Thoracic aorta (tissue), 2 donors: ENCODE measurements at places on chromosomes 11 and 22. TPM values are rescaled to one million over a fixed set of nuclear protein-coding genes. Genes with fewer than 3 reads are reported as not detected.

GRCh38 chr22:18056807-18057474 is 20.8 kb upstream of the PEX26 start:
- DNase-seq: no peak
- no peaks in the 10 kb centered on the region for H3K36me3 ChIP-seq
- H3K27ac ChIP-seq: peak overlapping the region; percentile 86
- H3K27me3 ChIP-seq: no peaks in the 10 kb centered on the region
- peaks cover 45% of the 10 kb centered on the region for H3K4me1 ChIP-seq
- no peak overlapping the region for H3K4me3 ChIP-seq

- no peak for DNase-seq
- no peak overlapping the region for H3K4me3 ChIP-seq
- H3K27ac ChIP-seq: no peak overlapping the region
- H3K4me1 ChIP-seq: no peaks in the 10 kb centered on the region
- H3K36me3 ChIP-seq: no peaks in the 10 kb centered on the region
Measured at GRCh38 chr11:77093987-77094840, 8.4 kb upstream of the OMP start.

DNA sequence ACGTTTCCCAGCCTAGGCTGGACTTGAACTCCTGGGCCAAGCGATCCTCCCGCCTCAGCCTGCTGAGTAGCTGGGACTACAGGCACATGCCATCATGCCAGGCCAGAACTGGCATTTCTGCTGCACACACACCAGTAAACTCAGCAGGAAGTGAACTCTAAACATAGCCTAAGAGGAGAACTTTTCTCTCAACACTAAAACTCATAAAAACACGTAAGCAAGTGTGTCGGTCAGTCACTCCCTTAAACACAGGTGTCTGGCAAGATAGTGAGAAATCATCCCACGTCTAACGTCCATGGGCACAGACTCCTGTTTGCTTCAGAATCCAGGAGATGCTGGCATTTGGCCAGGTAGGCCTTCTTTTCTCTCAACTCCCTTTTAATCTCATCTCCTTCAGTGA is 104.8 kb downstream of the RPL27A start:
- H3K27me3 ChIP-seq: no peaks in the 10 kb centered on the region
- DNase-seq: no peak
- no peak overlapping the region for H3K4me3 ChIP-seq
- H3K27ac ChIP-seq: peak overlapping the region; percentile 57

GRCh38 chr11:12064136-12064953 is 46.0 kb upstream of the MICAL2 start:
- no peaks in the 10 kb centered on the region for H3K27me3 ChIP-seq
- H3K4me3 ChIP-seq: no peak overlapping the region
- H3K4me1 ChIP-seq: peaks cover 20% of the 10 kb centered on the region
- no peaks in the 10 kb centered on the region for H3K36me3 ChIP-seq
- DNase-seq: no peak

DNA sequence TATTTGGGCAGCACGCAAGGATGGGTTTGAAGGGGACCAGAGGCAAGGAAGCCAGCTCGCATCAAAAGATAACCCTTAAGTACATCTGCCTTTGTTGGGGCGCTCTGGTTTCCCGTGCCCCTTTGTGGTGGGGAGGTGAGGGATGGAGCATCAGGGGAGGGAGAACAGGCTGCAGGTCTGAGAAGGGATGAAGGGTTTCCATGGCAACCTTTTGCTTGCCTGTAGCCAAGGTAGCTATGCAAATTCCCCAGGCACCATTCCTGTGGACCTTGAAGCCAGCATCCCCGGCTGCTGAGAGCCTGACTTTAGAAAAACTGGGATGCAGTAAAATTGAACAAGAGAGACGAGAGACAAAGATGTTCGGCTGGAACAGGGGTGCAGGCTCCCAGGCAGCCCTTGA is 75.7 kb downstream of the SEZ6L start:
- no peaks in the 10 kb centered on the region for H3K36me3 ChIP-seq
- no peak for DNase-seq
- H3K27me3 ChIP-seq: no peaks in the 10 kb centered on the region
- H3K4me1 ChIP-seq: no peaks in the 10 kb centered on the region
- no peak overlapping the region for H3K4me3 ChIP-seq

GRCh38 chr22:40510631-40511364 is 125.7 kb downstream of the MRTFA start:
- peaks cover 43% of the 10 kb centered on the region for H3K4me1 ChIP-seq
- no peaks in the 10 kb centered on the region for H3K27me3 ChIP-seq
- no peak for DNase-seq
- no peak overlapping the region for H3K4me3 ChIP-seq
- no peaks in the 10 kb centered on the region for H3K36me3 ChIP-seq
- peak overlapping the region; percentile 82 for H3K27ac ChIP-seq

DNA sequence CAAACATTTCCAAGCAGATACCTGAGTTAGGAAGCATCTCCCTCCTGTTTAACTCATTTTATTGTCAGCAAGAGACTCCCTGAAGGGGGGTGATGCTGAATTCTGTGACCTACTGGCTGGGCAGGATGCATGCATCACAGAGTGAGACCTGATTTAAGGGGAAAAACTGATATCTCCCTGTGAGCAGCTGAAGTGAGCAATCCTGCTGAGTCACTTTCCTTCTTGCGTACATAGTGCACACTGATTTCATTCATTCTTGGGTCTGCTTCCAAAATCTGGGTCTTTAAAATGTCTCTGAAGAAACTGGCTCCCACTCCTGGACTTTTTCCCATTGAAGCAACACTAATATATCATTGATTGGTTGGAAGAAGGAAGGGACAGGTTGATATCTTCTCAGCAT is 23.3 kb downstream of the P4HA3 start:
- no peak overlapping the region for H3K4me3 ChIP-seq
- H3K27ac ChIP-seq: peak overlapping the region; percentile 50
- no peaks in the 10 kb centered on the region for H3K36me3 ChIP-seq
- peaks cover 10% of the 10 kb centered on the region for H3K4me1 ChIP-seq

HBD gene
- total RNA-seq: not detected

SNRPD3 gene
- total RNA-seq: 153 TPM

MUC6 gene
- total RNA-seq: not detected
